Glomerular endothelial cell (primary cell): ENCODE measurements at places on chromosomes 1 and 21.

DNA sequence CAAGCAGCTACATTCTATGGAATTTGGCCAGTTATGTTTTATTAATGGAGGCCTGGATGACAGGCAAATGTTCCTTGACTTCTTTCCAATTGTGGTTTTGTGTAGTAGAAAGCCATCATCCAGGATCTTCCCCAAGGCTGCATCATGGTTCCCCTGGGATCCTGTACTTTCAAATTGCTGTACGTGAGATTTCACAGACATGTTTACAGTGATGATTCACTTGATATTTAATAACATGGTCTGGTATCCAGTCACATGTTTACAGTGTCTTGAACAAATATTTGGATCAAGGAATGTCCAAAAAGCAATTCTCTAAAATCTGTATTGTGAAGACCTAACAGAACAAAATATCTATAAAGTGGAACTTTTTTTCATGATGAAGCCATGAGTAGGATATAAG, 68.3 kb upstream of the ST6GALNAC3 start:
- no peak for DNase-seq

GRCh38 chr21:45923146-45923545, 58.4 kb upstream of the COL6A1 start:
- no peak for DNase-seq

DNA sequence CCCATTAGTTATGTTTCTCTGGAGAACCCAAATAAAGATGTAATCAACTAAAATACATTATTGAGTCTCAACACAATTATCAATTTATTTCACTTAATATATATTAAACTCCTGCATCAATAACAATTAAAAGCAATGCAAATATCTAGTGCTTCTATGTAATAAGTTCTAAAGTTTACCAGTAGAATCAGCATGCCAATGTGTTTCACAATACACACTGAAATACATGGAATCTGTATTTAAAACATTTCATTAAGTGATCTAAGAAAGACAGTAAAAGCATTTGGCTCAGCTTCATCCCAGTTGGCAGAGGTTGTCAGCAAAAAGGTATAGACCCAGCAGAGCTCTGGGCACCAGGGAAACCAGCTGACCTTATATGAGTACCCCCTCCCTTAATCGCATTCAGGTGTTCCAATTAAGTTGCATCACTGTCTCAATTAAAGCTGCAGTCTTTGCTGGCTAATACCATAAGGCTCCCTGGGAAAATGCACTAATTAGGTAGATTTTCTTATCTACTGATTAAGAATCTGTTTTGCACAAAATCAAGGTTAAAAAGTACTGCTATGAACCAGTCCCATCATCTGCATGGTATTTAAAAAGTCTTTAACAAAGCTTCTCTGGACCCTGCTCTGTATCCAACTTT, 63.1 kb downstream of the NIBAN1 start:
- DNase-seq = no peak

DNA sequence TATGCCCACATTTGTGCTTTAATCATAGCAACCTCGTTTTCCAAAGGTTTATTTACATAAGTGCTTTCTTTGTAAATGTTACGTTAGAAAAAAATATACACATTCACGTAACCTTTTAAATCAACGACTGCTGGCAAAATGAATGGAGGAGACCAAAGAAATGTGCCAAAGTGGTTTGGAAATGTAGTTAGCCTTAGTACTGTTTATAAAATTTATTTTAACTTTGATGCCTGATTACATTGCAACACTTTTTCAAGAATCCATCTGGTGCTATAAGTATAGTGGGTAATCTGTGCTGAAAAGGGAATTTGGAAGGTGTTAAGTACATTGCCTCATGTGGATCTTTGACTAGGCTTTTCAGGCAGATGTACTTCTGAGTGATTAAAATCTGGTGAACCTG, 108.9 kb downstream of the IFI44 start:
- DNase-seq = no peak

DNA sequence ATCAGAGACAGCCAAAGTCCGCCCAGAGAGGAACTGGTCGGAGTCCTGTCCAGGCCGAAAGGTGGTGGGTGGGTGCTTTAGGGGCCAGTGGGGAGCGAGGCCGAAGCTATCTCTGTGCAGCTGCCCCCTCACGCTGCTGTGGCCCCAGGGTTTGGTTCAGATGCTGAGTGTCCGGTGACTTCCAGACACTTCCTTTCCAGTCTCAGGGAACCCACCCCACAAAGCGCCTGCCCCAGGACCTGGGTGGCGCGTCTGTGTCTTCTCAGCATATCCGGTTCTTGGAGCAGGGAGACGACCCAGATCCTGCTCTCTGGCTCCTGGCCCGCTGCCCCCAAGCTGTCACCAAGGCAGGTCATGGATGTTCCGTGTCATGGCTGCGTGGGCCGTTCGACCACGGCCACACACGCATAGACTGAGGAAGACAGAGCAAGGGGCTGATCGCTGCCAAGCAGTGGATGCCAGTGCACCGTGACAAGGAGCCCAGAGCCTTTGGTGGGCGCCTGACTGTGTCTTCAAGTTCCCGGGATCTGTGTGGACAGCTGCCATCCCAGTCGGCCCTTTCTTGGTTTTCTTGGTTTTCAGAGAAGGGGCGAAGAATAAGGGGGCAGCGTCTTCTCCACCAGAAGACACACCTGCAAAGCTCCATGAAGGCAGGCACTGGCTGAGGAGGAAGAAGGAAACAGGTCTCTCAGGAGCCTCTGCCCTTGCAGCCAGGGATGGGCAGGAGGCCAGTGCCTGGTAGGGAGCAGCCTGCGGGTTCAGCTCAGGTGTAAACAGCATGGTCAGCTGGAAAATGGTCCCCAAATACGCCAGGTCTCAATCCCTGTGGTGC, 22.9 kb upstream of the COL18A1 start:
- DNase-seq = no peak

DNA sequence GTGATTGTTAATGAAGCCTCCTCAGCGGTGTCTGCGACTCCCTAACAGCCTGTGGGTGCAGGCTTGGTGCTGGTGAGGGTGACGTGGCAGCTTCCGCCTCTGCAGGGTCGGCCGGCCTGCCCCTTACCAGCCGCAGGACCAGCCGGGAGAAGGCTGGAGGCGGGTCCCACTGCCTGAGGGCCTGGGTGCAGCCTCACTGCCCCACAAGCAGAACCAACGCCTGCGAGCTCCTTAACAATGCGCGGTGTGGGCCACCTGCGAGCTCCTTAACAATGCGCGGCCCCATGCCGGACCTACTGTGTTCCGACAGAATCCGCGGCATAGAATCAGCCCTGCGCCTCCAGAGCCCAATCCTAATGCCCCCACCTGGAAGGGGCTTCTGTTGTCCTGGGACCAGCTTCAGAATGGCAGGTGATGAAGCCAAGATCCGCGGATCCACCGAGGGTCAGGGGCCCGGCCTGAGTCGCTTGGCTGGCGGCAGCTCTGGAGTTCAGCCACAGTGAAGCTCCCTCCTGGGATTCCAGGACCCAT, 54.4 kb upstream of the AJAP1 start:
- no peak for DNase-seq

GRCh38 chr1:174726167-174726879, 273.4 kb upstream of the CACYBP start:
- DNase-seq = no peak

DNA sequence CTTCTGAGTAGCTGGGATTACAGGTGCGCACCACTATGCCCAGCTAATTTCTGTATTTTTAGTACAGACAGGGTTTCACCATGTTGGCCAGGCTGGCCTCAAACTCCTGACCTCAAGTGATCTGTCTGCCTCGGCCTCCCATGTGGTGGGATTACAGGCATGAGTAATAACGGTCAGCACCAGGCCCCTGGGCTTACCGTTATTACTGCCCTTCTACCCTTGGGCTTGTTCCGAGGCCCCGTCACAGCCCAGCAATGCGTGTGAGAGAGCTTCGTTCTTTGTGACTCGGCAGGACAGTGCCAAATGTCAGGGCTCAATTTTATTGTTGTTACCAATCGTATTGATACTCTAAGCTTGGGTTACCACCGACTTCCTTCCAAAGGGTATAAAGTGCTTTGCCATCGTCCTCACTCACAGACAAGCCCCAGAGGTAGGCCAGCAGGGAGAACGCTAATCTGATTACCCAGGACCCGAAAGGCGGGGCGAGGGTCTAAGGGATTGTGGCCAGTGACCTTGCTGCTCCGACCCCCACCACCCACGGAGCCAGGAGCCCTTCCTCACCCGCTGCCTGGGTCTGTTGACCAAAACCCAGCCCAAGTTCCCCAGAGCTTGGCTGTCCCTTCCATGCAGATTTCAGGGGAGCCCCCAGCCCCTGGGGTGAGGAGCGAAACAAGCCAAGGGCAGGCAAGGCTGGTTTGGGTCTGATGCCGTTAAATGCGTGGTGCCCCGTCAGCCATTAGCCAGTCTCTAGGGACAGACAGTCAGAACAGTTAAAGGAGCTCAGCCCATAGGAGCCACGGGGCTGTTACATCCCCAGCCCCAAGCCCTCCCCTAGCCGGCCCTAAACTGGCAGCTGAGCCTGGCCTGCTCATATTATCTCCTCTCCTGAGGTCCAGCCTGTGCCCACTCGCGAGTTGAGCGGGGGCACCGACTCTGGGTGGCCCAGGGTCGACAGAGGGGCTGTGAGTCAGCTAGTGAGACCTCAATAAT, 54.9 kb upstream of the CASZ1 start:
- DNase-seq = no peak

- DNase-seq = no peak
Observed at GRCh38 chr1:54374766-54375165, 31.4 kb downstream of the SSBP3 start.

- no peak for DNase-seq
Observed at GRCh38 chr1:37914719-37915475, 32.0 kb downstream of the INPP5B start.

- no peak for DNase-seq
Observed at GRCh38 chr21:32001390-32001789, 128.6 kb downstream of the HUNK start.

DNA sequence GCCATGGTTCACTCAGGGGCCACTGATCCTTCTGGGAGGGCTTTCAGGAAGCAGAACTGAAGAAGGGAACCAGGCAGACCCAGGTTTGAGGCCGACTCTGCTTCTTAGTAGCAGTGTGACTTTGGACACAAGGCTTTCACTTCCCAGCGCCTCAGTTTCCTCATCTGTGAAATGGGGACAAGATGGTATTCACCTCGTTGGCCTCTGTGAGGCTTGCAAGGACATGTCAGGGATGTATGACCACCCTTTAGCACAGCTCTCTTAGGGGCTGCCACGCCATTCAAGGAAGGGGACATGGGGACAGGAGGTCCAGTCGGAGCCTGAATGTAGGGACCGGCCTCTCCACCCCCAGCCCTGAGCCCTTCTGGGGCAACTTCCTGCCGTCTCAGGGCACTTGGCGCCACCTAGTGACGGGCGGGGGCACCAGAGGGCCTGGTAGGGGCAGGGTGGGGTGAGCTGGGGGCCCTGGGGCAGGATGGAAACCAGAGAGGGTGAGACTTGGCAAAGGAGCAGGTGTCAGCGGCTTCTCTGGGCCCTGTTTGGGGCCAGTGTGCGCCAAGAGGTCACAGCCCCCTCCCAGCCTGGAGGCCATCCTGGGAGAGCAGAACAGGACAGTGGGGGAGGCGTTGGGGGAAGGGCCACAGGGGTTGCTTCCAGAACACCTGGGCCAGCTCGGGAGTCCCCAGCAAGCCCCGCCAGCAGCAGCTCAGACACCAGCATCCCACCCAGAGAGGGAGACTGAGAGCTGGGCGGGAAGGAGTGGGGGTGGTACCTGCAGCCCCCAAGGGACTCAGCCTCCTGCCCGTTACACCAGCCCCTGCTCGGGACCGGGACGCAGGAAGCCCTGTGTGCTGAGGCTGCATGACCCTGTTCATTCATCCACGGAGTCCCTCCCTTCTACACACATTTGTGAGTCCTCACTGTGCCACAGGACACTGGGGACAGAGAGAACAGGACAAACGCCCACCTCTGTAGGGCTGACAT, 102.5 kb upstream of the TARDBP start:
- DNase-seq = no peak

DNA sequence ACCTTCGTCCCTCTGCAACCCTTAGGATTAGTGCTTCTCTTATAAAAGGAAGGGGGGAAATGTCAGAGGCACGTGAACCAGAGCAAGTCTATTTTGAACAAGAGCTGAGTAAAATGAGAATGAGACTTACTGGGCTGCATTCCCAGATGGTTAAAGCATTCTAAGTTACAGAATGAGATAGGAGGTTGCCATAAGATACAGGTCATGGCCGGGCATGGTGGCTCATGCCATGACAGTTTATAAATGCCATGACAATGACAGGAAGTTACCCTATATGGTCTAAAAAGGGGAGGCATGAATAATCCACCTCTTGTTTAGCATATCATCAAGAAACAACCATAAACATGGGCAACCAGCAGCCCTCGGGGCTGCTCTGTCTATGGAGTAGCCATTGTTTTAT, 2.5 kb upstream of the AQP10 start:
- no peak for DNase-seq

DNA sequence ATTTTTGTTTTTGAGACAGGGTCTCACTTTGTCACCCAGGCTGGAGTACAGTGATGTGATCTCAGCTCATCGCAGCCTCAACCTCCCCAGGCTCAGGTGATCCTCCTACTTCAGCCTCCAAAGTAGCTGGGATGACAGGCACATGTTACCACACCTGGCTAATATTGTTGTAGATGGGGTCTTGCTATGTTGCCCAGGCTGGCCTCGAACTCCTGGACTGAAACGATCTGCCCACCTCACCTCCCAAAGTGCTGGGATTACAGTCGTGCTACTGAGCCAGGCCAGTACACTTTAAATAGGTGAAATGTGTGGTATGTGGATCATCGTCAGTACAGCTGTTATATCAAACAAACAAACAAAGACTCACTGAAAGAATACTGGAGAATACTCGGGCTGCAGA, 35.0 kb upstream of the GPR153 start:
- DNase-seq = no peak

DNA sequence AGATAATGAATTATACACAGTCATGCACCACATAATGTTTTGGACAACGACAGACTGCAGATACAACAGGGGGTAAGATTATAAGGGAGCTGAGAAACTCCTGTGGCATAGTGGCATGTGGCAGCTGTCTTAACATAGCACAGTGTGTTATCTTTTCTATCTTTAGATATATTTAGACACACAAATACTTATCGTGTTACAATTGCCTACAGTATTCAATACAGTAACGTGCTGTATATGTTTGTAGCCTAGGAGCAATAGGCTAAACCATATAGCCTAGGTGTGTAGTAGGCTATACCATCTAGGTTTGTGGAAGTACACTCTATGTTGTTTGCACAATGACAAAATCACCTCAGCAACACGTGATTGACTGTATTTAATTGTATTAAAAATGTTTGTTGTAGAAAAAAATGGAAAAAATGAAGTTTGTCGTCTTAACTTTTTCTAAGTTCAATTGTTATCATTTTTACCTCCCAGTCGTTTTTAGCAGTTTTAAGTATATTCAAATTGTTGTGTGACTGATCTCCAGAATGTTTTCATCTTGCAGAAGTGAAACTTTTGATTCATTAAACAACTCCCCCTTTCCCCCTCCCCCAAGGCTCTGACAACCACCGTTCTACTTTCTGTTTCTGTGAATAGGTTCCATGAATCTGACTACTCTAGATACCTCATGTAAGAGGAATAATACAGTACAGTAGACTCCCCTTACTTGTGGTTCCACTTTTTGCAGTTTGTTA, 351.0 kb upstream of the B3GALT2 start:
- DNase-seq = no peak
